Amniotic stem cell (primary cell): ENCODE measurements at places on chromosomes 2 and 18.

DNA sequence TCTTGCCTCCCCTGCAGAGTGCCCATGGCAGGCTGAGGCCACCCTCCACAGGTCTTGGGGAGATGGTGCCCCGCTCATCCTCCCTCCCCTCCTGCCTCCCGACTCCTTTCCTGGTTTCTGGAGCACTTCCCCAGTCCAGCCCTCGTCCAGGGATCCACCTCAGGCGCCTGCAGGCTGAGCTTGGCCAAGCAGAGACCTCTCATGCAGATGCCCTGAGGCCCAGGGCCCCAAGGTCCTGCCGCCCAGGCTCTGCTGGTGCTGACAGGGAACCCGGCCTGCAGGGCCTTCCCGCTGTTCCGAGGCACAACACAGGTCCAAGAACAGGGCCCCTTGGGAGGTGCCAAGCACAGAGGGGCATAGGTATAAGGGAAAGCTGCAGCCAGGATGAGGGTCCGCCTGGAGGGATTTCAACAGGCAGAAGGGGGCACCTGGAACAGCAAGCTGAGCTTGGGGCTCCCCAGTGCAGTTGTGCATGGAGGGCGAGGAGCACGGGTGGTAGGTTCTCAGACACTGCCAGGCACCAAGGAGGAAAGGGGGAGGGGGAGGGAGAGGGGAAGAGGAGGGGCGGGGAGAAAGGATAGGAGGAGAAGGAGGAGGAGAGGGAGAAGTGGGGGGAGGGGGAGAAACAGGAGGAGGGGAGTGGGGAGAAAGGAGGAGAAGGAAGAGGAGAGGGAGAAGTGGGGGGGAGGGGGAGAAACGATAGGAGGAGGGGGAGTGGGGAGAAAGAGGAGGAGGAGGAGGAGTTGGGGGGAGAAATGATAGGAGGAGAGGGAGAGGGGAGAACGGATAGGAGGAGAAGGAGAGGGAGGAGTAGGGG, 1.2 kb upstream of the ANO7 start:
- no peak for DNase-seq

DNA sequence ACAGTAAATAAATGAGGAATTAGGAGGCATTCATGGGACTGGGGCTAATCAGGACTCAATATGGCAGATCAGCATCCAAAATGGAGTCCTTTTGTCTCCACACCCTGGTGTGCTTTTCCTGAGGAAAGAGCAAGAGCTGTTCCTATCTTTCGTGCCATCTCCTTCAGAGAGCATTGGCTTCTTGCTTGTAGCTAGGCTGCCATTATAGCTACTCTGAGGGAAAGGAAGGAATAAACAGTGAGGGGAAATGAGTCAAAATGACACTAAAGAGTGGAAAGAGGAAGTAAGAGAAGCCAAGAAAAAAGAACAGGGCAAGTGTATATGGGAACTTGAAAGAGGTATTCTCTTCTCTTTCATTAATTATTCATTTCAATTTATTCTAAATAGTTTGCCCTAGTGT, 8.4 kb upstream of the NMI start:
- DNase-seq = no peak

DNA sequence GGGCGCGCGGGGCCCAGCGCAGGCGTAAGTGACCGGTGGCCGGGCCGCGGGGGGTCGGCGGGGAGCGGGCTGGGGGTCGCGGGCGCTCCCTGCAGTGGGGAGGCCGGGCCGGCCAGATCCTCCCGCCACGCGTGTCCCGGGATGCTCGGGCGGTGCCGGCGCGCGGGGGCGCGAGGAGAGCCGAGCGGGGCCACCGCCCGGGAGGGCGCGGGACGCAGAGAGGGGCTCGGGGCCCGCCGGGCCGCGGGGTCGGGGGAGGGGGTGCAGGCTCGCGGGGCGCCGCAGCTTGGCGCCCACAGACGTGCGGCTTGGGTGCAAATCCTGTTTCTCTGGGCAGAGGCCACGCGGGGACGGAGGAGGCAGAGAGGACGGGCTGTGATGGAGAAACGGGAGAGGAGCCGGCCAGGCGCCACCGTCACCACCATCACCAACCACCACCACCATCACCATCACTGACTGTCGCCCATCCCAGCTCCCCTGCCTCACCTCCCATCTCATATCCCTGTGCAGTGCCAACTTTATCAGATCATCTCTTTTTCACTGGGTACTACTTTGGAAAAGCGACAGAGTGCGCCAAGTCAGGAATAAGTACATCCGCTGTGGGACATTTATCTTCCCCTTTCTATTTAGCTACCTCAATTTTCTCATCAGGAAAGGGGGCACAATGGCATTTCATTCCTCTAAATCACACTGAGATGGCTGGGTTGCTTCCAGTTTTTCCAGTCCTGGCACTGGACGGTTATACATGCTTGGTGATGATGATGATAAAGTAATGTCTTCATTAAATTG, 97.2 kb upstream of the GPR45 start:
- DNase-seq = no peak

GRCh38 chr2:64837116-64837731, 152.0 kb upstream of the SLC1A4 start:
- DNase-seq = no peak

GRCh38 chr2:235523486-235524150, 29.8 kb downstream of the AGAP1 start:
- no peak for DNase-seq

DNA sequence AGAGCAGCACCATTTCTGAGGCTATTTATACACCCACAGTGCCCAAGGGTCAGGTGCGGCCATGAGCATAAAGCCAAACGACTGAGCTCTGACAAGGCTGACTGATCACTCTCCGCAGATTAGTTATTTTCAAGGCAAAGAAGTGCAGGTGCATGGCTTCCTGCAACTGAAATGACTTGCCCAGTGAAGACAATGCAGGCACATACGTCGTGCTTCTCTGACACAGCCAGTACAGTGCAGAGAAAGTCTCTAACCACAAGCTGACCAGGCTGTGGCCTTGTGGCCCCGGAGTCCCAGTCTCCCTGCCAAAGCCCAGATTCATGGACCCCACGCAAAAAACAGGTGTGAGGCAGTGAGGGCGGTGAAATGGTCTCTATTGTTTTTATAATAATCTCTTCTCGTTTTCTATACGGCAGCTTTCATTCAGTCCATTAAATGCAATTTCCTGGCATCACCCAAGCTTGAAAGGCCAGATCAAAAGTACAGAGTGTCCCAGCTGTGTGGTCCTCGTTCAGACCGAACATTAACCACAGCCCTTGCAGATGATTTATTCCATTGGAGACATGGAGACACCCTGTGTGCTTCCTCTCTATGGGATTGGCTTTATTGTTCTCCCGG, 447.0 kb upstream of the ID2 start:
- DNase-seq = no peak

DNA sequence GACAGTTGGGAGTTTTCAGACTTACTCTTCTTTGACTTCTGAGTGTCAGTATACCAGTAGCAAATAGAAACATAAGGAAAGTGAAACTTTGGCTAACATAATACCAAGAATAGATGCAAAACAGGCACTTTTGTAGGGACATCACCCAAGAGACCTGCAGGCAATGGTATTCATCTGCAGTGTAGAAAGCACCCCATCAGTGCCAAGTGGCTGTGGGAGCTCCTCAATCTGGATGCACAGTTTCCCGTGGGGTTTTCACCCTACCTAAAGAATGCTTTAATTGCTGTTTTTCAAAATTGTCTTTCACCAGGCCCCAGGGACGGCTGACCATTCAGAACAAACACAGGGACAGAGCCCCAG, 96.6 kb upstream of the GPR45 start:
- DNase-seq = no peak

GRCh38 chr2:127149384-127149783, 42.4 kb upstream of the BIN1 start:
- peak; percentile 70 for DNase-seq

GRCh38 chr2:43230951-43231827, 4.8 kb upstream of the ZFP36L2 start:
- no peak for DNase-seq

- no peak for DNase-seq
Observed at GRCh38 chr18:75896865-75897264, 469.4 kb upstream of the SMIM21 start.

DNA sequence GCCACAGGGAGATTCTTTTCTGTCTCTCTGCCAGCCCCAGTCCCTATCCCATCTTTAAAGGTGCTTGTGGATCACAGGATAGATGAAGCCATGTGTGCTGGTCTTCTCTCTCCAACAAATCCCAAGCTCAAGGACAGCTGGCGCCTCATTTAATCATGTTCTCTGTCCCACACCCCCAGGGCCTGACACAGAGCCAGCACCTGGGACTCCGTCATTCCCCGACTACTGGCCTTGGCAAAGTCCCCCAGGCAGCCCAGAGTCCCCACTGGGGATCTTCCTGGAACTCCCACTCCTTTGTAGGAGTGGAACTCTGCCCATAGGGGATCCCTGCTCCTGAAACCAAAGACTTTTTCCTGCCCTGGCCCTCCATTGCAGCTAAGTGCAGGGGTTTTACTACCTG, 60.8 kb downstream of the MTHFD2 start:
- no peak for DNase-seq

DNA sequence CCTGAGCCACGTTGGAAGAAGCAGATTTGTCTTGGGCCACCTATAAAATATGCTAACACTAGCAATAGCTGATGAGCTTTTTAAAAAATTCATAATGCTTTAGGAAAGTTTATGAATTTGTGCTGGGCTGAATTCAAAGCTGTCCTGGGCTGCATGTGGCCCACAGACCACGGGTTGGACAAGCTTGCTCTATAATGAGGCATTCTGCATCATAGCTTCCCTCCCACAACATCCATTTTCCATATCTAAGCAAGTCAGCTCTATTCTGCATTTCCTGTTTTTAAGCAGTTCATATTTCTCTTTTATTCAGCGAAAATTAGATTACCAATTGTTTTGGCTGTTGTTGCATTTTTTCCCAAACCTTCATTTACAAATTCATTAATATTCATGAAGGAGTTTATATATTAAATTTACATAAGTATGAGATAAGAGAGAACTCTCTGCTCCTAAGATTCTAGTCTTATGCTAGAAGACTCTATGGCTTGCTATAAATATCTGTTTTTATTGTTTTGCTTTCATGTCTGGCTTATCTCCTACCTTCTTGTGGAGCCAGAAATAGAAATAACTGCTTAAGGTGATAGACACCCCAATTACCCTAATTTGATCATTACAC, 114.5 kb upstream of the HNRNPA3 start:
- no peak for DNase-seq

- DNase-seq = no peak
Observed at GRCh38 chr2:65751408-65751807, 319.0 kb upstream of the SPRED2 start.

DNA sequence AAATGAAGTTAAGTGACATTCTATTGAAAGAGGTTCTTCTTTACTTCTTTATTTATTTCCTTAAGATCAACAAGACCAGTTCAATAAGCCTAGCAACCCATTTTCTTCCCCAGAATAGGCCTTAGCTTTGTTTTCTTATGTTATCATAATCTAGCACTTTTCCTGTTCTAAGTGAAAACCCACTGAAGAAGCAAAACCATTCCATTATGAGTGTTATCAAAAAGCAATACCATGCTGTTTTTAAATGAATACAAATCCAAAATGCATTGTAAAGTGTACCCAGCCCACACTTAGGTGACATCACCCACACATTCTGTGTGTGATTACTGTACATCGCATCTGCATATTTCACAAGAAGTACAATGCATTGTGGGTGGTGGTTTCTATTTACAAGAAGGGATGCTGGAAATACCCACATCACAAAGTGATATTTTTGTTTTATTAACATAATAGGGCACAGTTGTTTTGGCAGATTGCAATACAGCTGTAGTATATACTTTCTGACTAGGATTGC, 679.5 kb downstream of the KCNJ3 start:
- no peak for DNase-seq

DNA sequence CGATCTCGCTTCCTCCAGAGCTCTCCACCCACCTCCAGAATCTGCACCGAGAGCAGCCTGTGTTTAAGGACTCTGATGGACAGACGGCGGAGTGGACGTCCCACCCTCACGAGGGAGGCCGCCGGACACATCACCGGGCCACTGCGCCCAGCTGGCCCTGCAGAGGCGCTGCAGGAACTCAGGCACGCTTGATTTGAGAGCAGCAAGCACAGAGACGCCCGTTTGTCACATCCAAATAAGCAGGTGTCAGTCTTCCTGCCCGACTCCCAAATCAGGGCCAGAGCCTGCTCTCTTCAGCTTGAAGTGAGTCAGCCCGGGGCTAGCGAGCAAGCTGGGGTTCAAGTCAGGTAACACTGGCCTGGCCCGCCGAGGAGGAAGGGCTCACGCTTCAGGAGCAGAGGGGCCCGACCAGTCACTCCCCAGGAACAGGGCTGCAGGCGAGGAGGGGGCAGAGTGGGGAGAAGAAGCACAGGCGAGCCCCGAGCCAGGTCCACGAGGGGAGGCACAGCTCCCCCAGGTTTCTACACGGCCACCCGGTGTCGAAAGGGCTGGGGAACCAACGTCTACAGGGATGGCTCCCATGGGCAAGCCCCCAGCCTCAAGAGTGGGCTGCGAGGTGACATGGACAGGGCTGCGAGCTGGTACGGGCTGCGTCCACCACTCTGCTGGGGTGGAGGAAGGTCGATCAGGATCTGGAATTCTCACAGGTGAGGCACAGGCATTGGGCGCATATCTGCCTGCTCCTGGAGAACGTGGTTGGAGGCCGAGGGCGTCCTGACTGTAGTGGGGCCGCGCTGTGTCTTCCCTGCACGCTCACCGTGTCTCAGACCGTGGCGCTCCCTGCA, 52.5 kb upstream of the CTDP1 start:
- DNase-seq = no peak

- DNase-seq = no peak
Observed at GRCh38 chr2:241064008-241064801, 37.9 kb downstream of the MTERF4 start.

DNA sequence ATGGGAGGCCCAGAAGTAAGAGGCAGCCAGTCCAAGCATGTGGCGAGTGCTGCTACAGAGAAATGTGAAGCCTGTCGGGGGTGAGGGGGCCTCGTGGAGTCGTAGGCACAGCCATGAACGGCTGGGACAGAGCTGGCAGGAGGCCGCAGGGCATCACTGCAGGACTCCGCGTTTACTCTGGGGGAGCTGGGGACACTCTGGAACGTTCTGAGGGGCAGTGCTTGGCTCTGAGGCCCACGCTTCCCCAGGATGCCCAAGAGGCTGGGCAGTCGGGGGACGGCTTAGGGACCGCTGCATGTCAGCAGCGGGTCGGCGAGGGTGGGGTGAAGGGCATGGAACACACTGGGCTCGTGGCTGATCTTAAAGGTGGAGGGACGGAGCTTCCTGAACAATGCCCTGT, 6.6 kb downstream of the TMEM18 start:
- DNase-seq = no peak

DNA sequence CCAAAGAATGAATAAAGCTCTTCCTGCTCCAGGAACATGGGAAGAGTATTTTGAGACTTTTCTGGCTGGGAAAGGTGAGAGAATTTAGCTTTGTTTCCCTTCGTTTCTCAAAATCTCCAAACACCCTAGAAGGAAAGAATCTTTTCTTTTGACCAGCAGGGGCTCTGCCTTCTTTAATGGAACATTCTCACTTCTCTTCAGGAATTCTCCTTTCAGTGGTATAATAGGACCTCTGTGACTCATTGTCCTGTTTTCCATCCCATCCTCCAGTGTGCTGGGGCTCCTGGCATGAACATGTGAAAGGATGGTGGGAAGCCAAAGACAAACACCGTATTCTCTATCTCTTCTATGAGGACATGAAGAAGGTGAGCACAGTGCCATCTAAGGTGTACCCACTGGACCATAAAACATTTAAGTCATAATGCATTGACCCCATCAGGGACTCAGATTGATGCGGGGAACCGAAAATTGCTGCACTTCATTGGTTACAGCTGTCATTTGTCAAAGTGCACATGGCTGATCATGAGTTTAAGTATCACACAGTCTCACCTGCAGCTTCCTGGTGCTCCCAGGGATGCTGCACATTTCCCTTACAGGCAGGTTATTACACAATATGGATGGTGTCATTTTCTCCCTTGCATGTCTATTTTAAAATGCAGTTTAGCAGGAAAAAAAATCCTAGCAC, 5.5 kb downstream of the SULT1C4 start:
- no peak for DNase-seq

- no peak for DNase-seq
Observed at GRCh38 chr2:235857598-235857997, 310.6 kb downstream of the GBX2 start.
